ENCODE measurements at places on chromosomes 16 and 17.

GRCh38 chr17:49880291-49881053 is 32.6 kb upstream of the TAC4 start:
- peak; percentile 9 for DNase-seq

DNA sequence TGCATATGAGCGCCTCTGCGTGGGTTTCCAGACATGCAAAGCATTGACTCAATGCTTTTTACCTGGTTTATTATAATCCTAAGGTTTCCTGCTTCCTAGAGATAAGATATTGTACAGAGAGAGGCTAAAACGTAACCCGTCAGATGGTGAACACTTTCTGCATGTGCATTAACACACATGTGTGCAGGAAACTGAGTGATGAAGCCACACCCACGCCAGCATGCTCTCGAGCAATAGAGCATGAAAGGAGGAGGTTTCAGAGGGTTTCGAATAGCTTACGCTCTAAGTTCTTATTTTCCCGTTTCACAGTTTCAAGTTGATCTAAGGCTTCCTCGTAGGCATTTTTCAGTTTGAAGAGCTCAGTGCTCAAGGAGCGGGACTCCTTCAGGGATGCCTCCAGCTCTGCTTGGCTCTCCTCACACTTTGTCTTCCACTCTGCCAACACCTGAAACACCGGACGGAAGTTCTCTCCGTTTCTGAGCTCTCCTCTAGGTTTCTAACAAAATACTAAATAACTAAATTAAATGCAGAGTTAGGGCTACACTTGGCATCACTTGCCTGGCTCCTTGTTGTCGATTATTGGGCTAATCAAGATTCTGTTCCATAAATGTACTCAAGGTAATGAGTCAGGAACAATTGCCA is 23.2 kb downstream of the MYH3 start:
- no peak for DNase-seq

GRCh38 chr17:44205962-44206824 is 6.5 kb upstream of the ATXN7L3 start:
- no peak for DNase-seq

DNA sequence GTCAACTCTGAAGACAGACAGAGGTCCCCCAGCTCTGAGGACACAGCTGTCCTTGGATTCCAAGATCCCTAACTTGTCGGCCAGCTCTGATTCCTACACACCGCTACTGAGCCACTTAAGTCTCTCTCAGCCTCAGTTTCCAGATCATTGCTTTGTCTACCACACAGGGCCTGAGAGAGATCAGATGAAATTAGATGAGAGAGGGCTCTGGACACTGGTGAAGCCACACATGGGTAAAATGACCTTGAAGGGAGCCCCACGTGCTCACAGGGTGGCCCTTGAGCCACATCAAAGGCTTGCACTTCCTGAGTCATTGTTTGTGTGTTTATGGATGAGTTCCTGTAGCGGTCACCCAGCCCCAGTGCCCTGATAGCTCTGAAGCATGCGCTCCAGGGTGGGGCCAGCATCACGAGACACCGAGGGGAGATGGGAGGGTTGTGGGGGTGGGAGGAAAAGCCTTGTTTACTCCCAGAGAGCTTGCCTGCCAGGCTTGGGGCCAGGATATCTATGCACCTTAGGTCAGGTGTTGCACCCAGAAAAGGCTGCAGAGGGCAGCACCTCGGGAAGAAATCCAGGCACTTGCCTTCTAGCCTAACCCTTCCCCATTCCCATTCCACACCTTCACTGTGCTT is 32.7 kb upstream of the SLC6A2 start:
- no peak for DNase-seq
